Cerebellum (tissue), 4 donors: ENCODE measurements at places on chromosomes 3 and 15.

- peak; percentile 91 for DNase-seq
Observed at GRCh38 chr3:12040902-12041301, 36.7 kb downstream of the SYN2 start.

- no peak for DNase-seq
Observed at GRCh38 chr3:159239059-159239458, 437.2 kb downstream of the MFSD1 start.

DNA sequence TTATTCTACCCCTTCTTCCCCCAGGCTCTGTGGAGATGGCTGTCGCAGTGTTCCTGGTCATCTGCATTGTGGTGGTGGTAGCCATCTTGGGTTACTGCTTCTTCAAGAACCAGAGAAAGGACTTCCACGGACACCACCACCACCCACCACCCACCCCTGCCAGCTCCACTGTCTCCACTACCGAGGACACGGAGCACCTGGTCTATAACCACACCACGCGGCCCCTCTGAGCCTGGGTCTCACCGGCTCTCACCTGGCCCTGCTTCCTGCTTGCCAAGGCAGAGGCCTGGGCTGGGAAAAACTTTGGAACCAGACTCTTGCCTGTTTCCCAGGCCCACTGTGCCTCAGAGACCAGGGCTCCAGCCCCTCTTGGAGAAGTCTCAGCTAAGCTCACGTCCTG, 12.9 kb downstream of the SPINT1 start:
- DNase-seq, result no peak

GRCh38 chr3:193776626-193777358, 183.8 kb downstream of the OPA1 start:
- DNase-seq, result no peak

DNA sequence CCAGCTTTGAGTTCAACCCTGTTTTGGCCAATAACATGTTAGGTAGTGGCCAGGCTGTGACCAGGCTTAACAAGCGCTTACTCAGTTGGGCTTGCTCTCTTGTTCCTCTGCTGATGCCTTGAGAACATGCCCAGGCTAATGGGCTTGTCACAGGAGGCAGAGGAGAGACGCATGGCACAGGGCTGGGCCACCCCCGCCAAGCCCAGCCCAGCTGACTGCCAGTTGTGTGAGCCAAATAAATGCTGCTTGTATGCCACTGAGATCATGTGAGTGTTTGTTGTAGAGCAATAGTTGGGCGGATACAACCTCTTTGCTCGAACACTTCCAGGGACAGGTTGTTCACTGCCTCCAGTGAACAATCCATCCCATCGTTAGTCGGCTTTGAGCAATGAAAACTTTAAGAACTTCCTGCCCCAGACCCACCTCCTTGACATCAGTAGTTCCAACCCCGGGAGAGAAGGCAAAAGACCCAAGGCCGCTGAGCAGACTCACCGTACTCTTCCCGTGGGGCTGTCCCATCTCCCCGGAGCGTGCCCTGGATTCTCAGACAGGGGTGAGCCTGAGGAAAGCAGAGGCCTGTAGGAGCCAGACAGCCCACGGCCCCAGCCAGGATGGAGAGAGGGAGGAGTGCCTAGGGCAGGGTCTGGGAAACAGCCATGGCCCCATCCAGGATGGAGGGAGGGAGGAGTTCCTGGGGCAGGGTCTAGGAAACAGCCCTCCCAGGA, 4.1 kb downstream of the PLA2G4F start:
- no peak for DNase-seq

DNA sequence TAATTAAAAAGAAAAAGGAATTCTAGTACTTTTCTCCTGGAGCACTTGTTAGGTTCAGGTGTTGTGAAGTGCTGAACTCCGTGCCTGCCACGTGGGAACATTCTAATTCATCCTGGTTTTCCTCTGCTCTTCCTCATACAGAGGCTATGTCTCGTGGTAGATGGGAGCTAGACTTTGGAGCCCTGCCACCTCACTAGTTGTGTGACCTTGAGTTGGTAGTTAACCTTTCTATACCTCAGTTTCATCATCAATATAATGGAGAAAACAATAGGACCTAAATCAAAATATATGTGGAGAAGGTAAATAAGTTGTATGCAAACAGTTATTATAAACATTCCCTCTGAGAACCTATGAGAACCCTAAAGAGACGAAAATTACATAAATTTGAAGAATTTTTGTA, 10.6 kb downstream of the ALAS1 start:
- DNase-seq, result no peak

DNA sequence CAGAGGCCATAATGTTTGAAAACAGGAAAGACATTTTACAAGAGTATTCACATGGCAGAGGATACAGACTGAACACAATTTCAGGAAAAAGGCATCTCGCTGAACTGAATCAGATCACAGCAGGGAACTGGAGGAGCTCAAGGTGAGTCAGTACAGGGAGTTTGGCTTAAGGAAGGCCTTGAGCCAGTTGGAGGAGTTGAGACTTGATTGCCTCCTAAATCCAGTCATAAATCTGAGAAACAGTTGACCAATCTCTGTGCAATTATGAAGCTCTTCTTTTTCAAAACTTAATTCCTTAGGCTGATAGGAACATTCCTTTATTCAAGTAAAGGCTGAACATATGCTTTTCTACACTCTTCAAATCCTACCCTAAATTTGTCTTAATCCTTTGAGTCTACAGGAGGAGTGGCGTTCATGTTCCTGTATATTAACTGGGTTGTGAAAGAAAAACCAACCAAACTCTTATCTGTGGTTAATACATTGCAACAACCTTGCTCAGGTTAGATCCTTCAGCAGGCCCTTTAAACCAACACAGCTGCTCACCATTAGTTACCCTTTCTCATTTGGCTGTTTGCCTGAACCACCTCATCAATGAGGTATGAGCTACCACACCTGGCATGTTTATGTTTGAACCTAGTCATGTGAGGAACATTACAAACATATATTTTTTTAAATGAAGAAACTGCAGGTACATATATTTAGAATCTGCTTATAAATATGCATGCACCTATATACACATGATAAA, 404.1 kb upstream of the ATP11B start:
- DNase-seq, result no peak

DNA sequence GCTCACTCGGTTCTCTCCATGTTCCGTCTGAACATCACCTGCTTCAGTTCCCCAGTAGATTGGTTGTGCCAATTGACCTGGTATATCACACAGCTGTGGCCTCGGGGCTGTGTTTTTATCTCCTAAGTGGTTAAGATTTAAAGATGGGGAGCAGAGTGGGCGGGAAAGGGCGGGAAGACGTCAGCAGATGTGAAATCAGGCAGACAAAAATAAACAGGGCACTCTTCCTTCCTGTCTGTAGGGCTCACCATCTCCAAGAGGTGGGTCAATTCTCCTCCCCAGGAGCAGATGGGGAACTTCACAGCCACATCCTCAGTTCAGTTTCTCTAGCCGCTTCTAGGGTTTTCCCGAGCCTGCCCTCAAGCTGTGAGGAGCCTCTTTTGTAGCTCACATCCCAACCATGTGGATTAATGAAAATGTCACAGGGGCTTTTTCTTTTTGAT, 26.8 kb upstream of the LIMD1 start:
- DNase-seq, result no peak

DNA sequence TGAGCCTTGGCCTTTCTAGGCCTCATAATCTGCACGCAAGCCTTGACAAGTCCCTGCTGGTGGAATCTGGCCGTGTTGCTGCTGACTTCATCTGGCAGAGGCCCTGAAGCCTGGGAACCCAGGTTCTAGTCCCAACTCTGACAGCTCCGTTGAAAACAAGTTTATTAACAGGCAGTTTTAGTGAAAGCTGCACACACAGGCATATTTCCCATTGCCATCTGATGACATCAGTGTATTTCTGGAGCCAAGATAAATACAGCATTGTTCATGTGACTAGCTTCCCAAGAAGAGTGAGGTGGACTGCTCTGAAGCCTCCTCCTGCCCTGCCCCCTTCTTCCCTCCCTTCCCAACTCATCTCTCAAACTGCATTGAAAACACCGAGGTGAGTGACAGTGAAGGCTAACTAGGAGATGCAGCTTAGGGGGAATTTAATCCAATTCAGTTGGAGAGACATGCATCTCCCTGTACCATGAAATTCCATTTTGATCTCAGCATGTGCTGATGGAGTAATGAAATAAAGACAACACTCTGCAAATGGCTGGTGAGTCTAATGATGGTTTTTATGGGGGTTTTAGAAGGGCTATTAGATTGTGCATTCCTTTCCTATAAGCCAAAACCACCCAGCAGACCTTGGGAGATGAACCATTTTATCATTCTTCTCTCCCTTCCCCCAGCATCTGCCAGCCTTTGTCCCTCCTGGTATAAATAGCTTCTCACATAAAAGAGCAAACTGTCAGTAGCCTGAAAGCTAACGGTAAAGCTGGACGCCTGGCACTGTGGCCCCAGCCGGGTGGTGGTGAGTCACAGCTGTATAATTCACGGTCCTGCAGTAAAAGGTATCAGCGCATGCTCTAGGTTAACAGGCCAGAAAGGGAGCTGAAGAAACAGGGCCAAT, 38.0 kb downstream of the PRICKLE2 start:
- DNase-seq, result no peak

DNA sequence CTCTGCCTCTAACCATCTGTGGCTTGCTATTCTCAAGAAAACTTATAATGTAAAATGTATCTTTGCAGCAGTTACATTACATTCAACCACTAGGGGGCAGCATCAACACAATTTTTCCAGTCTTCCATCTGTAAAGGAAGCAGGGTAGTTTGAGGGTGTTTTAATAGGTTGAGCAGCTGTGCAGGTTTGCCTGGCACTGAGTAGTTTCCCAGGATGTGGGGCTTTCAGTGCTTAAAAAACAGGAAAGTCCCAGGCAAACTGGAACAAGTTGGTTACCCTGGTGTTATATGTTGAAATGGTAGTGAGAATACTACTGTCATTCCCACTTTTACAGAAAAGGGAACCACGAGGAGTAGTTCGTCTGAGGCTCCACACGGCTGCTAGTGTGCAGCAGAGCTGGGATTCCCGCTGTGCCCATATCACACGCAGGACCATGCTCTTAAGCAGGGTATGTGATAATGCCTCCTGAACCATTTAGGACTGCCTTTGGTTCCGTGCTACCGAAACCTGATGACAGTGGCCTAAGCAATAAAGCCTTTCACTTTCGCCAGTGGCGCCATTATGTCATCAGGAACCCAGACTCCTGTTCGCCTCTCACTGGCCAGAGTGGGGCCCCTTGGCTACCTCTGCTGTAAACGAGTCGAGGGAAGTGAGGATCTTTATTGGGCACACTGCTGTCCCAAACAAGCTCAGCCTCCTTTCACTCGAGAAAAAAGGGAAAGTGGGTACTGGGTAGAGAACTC, 64.7 kb upstream of the ZBTB38 start:
- peak; percentile 73 for DNase-seq

- DNase-seq, result no peak
Observed at GRCh38 chr3:59514865-59515482, 465.1 kb upstream of the CFAP20DC start.

DNA sequence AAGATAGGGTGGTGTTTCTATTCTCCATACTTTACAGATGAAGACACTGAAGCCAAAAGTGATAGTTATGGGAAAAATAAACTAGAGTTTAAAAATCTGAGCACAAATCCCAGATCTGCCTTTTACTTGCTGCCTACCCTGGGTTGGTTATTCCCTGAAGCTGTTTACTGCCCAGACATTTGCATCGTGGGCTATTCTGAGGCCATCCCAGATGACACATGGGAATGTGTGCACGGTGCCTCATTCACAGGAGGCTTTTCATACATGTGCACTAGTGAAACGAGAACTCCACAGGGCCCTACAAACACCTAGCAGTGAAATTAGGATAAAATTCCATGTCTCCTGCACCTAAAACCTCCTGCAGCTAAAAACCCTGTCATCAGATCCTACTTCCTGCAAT, 17.5 kb downstream of the MYO5C start:
- DNase-seq, result no peak

GRCh38 chr15:63436341-63436740, 54.7 kb upstream of the CA12 start:
- no peak for DNase-seq

DNA sequence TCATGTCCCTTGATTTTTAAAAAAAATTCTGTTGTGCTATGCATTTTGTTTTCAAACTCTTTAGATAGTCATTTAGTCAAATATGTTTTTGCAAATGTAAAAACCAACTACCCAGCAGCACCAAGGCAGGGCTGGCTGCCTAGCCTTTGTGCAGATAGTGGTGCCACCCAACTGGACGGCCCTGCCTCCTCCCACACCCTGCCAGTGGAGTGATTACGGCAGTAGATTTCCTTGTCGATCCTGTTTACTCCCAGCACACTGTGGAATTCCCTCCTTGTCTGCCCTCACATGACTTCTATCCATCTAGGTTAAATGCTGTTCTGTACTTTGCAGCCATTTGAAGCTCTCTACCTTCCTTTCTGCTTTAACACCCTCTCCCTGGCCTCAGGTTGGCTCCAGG, 79.4 kb upstream of the PLXNA1 start:
- DNase-seq, result no peak

- no peak for DNase-seq
Observed at GRCh38 chr3:38998086-38998485, 53.7 kb downstream of the SCN11A start.

GRCh38 chr15:39110336-39110735, 470.5 kb upstream of the THBS1 start:
- no peak for DNase-seq
